ENCODE measurements at places on chromosomes 16 and 17. TPM values are rescaled to one million over a fixed set of nuclear protein-coding genes. Genes with fewer than 3 reads are reported as not detected.

CCL3 gene
- total RNA-seq: 0.51 TPM

- no peak for DNase-seq
These were observed 6.5 kb upstream of the CCL2 start for GRCh38 chr17:34248511-34249024.

GRCh38 chr17:5241861-5242671 is 7.4 kb upstream of the SCIMP start:
- no peak for DNase-seq

GRCh38 chr16:13935408-13935807 is 15.5 kb downstream of the ERCC4 start:
- DNase-seq: no peak

- DNase-seq: no peak
These were observed 7.3 kb downstream of the BRIP1 start for GRCh38 chr17:61856035-61856434.
